ENCODE measurements at places on chromosomes 5 and 9.

- no peak for DNase-seq
Measured at GRCh38 chr9:108666240-108666784, 189.5 kb downstream of the ACTL7B start.

GRCh38 chr9:85213650-85214607 lies 527.8 kb downstream of the AGTPBP1 start:
- no peak for DNase-seq

DNA sequence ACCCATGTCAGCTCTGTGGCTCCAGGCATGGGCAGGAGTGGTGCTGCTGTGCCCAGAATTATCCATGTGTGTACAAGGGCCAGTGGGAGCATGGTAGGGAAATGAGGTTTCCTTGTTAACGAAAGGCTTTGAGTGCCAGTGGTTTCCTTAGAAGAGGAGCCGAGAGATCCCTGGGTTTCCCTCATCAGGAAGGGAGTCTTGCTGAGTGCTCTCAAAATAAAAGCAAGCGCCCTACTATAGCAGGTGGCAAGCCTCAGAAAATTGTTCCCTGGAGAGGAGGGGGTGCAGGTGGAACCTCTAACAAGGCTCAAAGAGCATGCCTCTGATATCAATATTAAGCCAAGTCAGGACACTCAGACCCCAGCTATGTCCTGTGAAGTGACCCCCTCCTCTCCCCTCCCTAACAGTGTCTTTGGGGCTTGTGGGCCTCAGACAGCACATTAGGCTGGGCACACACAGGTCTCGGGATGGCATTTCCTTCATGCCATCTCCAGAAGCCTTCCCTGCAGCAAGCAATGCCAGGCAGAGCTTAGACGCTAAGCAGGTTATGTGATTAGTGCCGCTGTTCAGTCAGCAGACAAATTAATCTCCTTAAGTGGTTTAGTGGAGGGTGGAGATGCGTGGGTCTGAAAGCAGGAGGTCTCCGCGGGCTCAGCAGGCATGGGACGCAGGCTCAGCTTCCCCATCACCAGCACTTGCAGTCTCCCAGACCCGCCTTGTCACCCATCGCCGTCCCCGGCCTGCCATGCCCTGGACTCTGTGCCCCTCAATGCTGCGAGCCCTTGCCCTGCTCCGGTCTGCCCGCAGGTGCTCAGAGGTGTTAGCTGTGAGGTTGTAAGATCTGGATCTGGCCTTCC lies 60.0 kb upstream of the RARS1 start:
- DNase-seq: no peak

GRCh38 chr5:32147236-32147635 lies 26.9 kb downstream of the GOLPH3 start:
- DNase-seq: no peak

GRCh38 chr5:89297066-89297465 lies 414.1 kb upstream of the MEF2C start:
- no peak for DNase-seq

Data from stimulated activated CD8-positive, alpha-beta memory T cell treated with anti-CD3 and anti-CD28 coated beads, Interleukin-4, amount 100 ng/mL, for 1 hour (primary cell).